ENCODE measurements at places on chromosomes 3 and 15. TPM values are rescaled to one million over a fixed set of nuclear protein-coding genes. Genes with fewer than 3 reads are reported as not detected.

Gene HRH1
- 11.9 TPM for total RNA-seq

Gene SRP14
- 305 TPM for total RNA-seq

Gene PPIB
- total RNA-seq = 611 TPM

Gene GASK1A
- not detected for total RNA-seq

Gene EPHB3
- total RNA-seq = under 0.01 TPM

Measured in bladder microvascular endothelial cell (primary cell).